ENCODE measurements at places on chromosomes 11 and 22.

DNA sequence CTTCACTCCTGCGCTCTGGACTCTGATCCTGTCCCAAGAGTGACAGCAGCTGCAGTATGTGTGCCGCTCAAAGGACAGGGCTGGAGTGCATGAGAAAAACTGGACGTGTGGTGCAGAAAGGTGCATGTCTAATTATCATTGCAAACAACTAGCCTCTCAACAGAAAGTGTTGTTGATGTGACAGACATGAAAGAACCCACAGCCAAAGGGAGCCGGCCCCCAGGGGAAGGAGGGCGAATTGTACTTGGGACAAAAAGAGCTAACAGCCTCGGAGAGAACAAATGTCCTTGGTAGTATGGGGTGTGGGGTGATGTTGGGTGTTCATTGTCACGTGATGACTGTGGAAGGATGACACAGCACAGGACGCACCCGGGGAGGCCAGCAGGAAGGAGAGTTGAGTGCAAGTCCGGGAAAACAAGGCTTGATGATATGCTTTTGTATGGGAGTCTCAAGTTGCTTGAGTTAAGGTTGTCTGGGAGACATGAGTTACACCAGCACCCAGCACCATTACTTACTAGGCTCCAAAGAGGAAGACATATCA is 325.5 kb downstream of the NTM start:
- no peak for DNase-seq

GRCh38 chr22:48205790-48206189 is 1443.3 kb downstream of the TBC1D22A start:
- no peak for DNase-seq

DNA sequence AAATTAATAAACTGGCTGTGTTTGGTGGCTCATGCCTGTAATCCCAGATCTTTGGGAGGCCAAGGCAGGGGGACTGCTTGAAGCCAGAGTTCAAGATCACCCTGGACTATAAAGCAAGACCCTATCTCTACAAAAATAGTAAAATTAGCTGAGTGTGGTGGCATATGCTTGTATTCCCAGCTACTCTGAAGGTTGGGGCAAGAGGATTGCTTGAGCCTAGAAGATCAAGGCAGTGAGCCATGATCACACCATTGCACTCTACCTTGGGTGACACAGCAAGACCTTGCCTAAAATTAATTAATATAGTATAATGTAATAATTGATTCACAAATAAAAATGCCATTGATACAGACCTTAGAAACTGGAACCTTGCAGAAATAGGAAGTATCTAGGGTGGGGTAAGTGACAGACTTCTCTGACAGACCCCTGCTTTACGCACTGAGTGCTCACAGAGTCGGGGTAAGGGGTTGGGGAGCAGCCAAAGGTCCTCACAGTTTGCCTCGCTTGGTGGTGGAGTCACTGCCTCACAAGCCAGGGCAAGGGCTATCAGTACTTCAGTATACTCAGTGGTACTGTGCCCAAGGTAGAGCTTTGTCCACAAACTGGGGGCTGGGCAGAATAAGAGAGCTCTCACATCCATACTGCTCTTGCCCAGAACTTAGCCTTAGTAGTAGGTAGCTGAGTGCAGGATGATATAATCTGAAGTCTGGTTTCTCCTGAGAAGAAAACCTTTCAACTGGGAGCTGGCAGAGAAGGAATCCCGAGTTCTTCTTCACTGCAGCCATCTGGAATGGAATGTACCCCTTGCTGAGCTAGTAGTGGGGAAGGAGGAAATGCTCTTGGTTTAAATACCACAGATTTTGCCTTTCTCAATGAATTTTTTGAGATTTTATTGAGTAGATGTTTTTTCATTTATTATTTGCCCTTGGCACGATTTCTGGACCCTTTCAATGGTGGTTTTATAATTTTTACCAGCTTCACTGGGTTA is 65.5 kb downstream of the EMSY start:
- DNase-seq: no peak

DNA sequence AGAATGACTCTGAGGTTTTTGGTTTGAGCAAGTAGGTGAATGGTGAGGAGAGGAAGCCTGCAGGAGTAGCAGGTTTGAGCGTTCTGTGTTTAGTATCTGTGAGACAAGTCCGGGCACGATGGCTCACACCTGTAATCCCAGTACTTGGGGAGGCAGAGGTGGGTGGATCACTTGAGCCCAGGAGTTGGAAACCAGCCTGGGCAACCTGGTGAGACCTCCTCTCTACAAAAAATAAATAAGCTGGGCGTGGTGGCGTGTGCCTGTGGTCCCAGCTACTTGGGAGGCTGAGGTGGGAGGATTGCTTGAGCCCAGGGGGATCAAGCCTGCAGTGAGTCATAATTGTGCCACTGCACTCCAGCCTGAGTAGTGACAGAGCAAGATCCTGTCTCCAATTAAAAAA is 9.7 kb upstream of the CENATAC start:
- DNase-seq: no peak

DNA sequence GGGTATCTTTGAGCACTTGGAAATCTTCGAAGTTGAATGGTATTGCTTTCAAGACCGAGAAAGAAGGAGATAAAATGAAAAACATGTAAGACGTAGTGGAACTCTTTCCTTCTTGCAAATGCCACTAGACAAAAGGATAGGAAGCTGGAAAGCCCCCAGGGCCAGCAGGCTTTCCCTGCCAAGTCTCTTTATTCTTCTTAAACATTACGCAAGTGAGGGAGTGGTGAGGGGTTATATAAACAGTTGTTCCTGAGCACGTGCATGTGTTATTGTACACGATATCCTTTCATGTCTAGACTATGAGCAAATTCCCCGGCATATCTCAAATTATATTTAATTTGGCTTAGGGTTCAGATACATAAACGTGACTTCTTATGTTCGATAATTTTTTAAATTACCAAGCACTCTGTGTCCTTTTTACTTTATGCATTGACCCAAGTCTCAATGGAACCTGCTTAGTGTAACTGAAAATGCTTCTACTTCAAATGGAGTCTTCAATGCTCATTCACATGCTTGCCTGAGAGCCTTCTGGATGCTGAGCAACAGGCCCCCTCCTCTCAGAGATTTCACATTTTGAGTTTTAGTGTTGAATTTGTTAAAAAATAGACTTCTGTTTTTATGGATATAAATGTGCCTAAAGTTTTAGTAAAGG is 59.0 kb downstream of the PPP2R1B start:
- DNase-seq: no peak

DNA sequence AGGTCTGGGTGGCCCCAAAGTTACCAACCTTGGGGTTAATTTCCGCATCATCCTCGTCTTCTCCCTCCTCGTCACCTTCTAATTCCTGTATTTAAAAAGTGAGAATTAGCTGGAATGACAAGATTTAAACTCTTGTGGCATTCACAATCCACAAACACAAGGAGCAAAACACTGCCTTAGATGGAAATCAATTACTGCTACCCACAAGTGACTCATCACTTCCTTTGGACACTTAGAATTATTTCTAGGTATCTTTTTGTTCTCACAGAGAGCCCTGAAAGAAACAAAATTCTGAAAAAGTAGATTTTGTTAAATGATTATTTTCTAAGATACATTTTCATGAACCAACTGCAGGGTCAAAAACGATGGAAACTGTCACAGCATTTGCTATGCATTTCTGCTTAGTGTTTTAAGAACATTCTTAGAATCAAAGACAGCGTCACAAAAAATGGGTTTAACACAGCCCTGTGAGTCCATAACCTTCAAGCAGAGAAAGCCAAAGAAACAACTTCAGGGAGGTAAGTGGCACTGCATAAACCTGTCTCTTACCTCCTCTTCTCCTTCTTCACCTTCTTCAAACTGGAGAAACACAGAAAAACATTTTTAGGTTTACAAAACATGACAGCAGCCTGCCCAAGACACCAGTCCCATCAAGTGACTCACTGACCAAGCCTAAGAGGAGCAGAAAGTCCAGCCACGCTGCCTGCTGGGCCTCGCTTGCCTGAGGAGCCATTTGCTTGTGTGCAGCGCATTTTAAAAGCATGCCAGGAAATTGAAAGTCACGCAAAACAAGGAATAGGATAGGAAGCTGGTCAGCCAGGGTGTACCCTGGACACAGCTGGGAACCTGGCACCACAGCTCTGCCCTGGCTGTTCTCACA is 22.3 kb upstream of the PHLDA2 start:
- DNase-seq: no peak

GRCh38 chr22:23547818-23548500 is 32.1 kb downstream of the IGLL1 start:
- DNase-seq: no peak

DNA sequence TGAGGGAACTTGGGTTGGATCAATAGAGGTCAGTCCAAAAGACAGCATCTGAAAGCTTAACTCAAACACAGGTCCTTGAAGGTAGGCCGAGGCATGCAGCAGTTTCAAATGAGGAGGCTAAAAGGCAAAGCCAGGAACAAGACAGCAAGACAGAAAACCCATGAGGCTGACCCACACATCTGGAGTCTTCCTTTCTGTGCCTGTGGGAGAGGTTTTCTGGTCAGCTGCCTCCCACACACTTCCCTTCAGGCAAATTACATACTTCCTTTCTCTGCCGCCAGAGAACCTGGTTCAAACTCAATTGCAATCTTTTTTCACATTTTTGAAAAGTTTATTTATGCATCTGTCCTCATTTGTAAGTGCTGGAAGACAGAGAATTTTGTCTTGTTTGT is 29.8 kb upstream of the CRTAM start:
- no peak for DNase-seq

GRCh38 chr11:118151431-118151830 is 1.2 kb downstream of the SCN4B start:
- no peak for DNase-seq

GRCh38 chr11:132047167-132047566 is 676.8 kb downstream of the NTM start:
- no peak for DNase-seq

GRCh38 chr11:76263657-76264056 is 57.4 kb upstream of the WNT11 start:
- no peak for DNase-seq

DNA sequence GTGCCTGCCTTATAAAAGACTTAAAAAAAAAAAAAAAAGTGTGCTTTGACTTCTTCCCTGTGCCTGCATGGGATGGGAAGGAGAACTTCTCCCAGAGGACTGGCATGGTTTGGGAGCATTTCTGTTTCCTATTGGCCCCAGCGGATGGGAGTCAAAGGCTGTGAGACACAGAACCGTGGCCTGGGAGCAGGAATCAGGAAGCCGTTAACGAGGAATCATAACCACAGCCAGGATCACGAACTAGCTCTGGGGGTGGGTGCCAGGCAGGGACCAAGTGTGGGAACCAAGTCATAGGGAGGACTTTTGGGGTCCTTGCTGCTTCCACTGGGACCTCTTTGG is 526 bp downstream of the C1QTNF6 start:
- DNase-seq: no peak

- no peak for DNase-seq
Measured at GRCh38 chr11:69355346-69355940, 61.5 kb downstream of the MYEOV start.

GRCh38 chr22:22714600-22715335 is 70.4 kb downstream of the GGTLC2 start:
- no peak for DNase-seq

DNA sequence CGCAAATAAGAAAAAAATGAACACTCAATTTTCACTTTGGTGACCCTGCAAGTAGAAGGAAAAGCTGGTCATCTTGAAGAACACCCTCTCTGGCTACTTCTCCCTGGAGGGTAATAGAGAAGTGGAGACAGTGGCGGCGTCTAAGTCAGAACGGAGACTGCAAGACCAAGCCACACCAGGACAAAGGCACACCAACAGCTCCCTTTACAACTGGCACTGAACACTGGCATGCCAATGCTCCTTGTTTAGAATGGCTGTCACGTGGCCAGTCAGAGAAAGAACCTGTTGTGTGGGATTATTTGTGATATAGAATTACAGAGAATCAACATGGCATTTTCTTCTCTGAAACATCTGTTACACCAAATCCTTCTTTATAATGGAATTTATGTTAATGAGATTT is 61.3 kb upstream of the YPEL1 start:
- DNase-seq: no peak

- DNase-seq: no peak
Measured at GRCh38 chr22:26234296-26234695, 65.0 kb downstream of the SEZ6L start.

DNA sequence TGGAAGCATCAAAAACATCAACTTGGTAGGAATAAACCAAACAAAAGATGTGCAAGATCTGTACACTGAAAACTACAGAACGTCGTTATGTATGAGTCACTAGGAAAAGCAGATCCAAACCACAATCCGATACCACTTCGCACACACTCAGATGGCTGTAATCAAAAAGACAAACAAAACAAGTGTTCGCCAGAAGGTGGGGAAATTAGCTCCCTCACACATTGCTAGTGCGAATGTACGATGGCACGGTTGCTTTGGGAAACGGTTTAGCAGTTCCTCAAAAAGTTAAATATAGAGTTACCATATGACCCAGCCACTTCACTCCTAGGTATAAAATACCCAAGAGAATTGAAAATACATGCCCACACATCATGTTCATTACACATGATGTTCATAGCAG is 14.8 kb upstream of the CARD10 start:
- no peak for DNase-seq

DNA sequence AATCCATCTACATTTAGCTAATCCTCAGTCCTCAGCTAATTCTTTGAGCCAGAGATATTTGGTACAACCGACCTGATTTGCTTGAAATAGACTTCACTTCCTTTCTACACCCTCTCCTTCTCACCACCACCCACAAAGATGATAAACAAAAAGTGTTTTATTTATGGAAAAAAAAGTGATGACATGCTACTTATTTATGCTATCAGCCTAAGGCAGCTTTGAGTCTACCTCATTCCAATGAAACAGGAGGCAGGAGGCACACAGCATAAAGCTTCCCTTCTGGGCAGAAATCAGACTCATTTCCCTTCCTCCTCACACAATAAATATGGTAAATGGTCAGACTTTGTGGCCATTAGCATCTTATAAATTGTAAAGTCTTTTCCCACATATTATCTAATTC is 325.7 kb downstream of the SOX6 start:
- no peak for DNase-seq

- no peak for DNase-seq
Measured at GRCh38 chr22:30191040-30191701, 55.4 kb downstream of the LIF start.
